ENCODE measurements at places on chromosomes 5 and 9.

- peak; percentile 30 for DNase-seq
Observed at GRCh38 chr5:154461531-154461930, 15.7 kb downstream of the SAP30L start.

DNA sequence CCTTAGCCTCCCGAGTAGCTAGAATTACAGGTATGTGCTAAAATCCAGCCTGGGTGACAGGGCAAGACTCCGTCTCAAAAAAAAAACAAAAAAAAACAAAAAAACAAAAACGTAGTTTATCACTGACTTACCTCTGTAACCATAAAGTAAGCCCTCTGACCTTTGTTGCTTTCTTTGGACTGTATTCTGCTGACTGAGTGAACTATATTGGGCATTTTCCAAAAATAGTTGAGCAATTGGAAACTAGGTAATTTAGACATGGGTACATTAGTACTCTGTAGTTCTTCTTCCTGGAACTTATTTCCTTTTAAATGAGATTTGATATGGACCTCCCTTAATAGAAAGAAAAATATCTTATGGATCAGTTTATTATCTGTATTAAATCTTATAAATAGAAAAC lies 66.6 kb downstream of the ANKHD1 start:
- DNase-seq = no peak

- DNase-seq = no peak
Observed at GRCh38 chr9:123470991-123471770, 115.2 kb downstream of the CRB2 start.

DNA sequence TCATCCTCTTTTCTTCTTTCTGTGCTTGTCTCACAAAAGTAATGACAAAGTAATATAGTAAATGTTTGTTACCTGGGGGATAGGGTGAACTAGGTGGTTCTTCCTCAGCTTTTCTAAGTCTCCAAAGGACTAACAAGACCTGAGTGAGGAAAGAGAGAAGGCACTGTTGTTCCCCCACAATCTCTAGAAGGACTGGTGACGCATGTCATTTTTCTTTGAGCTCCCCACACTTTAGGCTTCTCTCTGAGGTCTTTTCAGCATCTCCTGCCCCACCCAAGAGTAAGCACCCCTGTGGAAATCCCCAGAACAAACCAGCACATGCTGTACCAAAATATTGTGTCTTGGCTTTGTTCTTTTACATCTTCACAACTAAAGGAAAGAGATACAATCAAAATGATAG lies 2.4 kb upstream of the IL7R start:
- DNase-seq = no peak

DNA sequence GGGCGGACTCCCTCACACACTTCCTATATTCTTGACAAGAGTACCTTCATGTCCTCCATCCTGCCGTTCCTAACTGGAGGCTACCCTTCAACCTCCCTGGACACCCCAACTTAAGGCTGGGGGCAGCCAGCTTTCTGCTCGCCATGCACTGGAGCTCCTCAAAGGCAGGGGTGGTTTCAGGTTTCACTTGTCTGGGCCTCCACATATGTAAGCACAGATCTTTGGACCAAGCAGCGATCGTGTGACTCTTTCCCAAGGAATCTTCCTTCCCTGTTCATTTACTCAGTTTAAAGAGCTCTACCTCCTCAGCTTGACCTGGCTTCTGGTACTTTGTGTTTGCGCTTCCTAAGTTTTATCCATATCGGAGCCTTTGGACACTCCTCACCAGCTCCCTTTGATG lies 34.2 kb upstream of the TRPC7 start:
- DNase-seq = peak; percentile 3

DNA sequence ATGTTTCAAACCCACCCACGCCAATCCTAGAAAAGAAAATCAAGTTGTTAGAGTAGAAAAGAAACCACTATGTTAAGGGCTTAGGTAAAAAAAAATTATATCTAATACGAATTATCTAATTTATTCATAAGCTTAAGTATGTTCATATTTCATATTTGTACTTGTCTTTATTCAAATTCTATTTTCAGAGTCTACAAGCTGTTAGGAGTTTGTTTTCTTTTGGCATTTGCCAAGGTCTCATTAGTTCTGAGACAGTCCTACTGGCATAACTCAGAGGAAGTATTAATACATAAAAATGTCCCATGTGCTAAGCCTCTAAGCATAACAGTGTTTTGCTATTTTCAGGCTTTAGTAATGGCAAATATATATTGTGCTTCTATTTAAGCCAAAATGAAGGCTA lies 57.6 kb downstream of the STARD4 start:
- DNase-seq = no peak
